ENCODE measurements at places on chromosomes 2 and 18.

- DNase-seq, result no peak
These were observed 160.4 kb upstream of the GULP1 start for GRCh38 chr2:188131281-188131680.

- DNase-seq, result no peak
These were observed 236.6 kb downstream of the SS18 start for GRCh38 chr18:25853691-25854433.

- no peak for DNase-seq
These were observed 111.0 kb downstream of the SP3 start for GRCh38 chr2:173854141-173854540.

- DNase-seq, result peak; percentile 76
These were observed 811.1 kb upstream of the LRATD1 start for GRCh38 chr2:13821255-13821880.

GRCh38 chr2:38187541-38188011 lies 111.6 kb upstream of the CYP1B1 start:
- DNase-seq, result no peak

- no peak for DNase-seq
These were observed 175.0 kb downstream of the SH3BP4 start for GRCh38 chr2:235126768-235127167.

- DNase-seq, result no peak
These were observed 105.1 kb upstream of the GALNT5 start for GRCh38 chr2:157152362-157152761.

- peak; percentile 82 for DNase-seq
These were observed 10.8 kb upstream of the BUB1 start for GRCh38 chr2:110688594-110689091.

DNA sequence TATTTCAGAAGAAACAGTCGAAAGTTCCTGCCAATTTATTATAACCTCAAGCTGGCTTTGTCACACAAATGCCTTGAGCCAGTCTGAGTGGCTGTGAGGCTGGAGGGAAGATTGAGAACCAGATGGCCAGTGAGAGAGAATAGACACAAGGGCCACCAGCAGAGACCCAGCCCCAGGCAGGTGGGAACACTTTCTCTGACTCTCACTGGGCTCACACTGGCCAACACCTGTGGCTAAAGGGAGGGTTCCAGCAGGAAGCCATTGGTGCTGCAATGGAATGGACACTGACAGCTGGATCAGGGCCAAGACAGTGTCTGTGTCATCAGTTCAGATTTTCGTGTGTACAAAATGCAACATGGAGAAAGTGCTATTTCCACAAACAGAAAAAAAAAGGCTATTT lies 29.9 kb downstream of the LOXHD1 start:
- DNase-seq, result no peak

GRCh38 chr2:113869253-113869652 lies 20.6 kb upstream of the ACTR3 start:
- DNase-seq, result no peak

DNA sequence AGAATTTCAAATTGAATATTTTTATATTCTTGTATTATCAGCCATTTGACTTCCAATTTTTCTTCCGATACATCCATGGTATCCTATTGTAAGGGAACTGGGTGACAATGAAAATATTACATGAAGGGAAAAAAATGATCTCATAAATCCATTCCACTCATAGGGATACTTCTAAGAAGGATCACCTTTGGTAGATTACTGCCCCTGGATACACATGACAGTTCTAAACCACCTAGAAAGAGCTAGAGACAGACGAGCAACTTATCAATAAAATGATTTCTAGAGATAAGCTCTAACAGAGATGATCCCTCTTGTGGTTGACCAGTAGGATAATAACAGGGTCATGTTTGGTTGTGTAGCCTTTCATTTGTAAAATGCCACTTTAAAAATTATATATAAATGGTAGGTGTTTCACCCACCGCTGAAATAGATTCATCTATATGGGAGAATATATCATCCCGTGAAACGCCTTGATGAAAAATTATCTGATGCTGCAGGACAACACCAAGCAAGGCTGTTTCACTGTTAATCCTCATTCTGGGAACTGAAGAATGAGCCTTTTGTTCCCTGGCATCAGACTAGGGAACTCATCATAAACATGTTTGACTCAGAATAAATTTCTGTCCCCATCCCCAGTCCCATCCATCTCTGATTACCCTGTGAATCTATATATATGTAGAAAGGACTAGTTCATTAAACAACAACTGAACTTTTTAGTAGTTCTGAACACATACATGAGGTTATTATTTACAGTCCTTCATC lies 180.0 kb downstream of the TCF4 start:
- no peak for DNase-seq

GRCh38 chr2:202545931-202546330 lies 88.8 kb upstream of the FAM117B start:
- no peak for DNase-seq

- DNase-seq, result no peak
These were observed 137.6 kb upstream of the BCL2L11 start for GRCh38 chr2:110983133-110983532.

GRCh38 chr18:75204269-75204731 lies 4.6 kb downstream of the PTGR3 start:
- DNase-seq, result no peak

DNA sequence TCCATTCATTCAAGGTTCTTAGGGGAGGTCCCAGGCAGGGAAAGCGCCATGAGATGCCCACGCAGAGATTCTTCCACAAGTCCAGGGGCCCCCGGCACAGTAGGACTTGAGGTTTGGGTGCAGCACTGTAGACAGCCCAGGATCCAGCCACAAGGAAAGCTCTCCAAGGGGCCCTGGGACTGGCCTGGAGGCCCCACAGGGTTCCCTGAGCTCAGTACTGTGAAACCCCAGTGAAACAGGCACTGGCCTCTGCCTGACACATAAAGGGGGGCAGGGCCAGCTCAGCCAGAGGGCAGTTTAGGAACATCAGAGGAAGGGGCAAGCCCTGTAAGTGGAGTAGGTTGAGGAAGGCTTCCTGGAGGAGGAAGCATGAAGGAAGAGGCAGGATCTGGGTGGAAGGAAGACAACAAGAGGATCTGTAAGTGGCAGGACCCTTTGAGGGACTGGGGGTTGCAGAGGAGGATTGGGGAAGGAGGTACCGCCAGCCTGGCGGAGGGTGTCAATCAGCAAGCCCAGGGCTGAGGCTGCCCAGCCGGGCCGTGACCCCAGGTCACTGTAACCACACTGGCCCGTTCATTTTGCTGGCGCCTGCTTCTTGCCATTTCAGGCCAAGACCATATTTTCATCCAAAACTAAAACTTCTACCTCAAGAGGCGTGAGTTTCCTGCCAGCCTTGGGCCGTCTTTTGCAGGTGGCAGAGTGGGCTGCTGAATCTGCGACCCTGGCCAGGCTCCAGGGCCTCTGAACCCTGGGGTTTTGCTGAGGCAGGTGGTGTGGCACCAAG lies 175.2 kb downstream of the SMAD7 start:
- DNase-seq, result no peak

DNA sequence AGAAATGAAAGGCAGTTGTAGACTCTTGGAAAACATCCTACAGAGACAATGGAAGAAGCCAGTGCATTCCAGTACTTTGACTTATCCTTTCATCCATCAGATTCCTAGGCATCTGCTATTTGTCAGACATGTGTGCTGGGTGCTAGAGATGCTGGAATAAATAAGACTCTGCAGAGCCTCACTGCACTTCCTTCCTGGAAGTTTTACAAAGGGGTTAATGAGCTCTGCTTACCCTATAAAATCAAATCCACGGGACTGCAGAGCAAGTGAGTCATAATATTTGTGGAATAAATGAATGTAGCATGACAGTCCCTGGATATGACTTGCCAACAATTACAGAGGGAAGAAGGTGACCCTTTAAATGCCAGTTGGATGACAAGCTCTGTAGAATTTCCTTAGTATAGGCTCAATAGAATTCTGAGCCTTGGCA lies 52.7 kb upstream of the NPAS2 start:
- DNase-seq, result peak; percentile 90

DNA sequence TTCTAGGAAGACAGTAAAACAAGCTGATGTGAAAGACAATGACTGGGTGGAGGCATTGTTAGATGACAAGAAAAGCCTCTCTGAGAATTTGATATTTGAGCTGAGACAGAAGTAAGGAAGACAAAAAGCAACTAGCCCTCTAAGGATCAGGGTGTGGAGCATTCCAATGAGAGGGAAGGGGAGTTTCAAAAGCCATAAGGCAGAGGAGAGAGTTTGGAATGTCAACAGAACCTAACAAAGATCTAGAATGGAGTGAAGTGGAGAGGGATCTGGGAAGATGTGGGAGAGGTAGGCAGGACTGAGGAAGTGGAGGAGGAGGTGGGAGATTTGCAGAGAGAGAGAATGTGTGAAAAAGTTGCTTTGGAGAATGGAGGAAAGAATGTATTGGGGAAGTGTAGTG lies 17.3 kb upstream of the ASXL2 start:
- DNase-seq, result no peak

DNA sequence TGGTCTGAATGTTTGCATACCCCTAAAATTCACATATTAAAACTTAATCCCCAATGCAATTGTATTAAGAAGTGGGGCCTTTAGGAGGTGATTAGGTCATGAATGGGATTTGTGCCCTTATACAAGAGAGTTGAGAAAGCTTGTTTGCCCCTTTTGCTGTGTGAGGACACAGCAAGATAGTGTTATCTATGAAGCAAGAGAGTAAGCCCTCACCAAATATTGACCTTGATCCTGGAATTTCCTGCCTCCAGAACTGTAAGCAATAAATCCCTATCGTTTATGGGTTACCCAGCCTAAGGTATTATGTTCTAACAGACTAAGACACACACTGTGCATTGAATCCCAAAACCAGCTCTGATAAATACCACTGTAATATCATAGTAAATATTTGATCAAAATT lies 32.2 kb downstream of the NR4A2 start:
- DNase-seq, result no peak

DNA sequence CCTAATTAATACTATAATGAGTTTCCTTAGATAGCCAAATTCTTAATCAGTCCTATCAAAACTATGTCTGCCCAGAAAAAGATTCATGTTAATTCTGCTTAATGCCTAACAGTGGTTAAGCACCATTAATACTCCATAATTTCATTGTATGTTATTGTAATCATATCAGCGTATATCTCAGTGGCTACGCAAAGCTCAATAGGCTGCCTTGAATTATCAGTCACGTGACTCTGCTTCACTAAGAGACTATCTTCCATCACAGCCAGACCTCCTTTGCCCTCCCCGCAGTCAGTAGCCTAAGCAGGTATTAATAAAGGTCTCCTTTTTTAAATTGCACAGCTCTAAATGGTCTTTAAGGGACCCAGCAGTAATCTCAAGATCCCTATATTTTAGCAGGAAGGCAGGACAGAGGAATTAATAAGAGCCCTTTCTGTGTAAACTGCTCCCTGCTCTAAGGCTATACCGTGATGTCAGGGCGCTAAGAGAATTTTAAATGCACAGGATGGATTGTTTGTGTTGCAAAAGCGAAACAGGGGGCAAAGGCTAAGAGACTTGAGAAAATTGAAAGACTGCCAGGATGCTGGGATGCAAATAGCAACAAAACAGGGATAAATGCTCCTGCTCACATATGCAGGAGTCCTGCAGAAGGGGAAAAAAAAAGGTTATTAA lies 215.6 kb upstream of the POU3F3 start:
- DNase-seq, result no peak

- DNase-seq, result no peak
These were observed 6.9 kb upstream of the SLC14A2 start for GRCh38 chr18:45608400-45608799.

- no peak for DNase-seq
These were observed 61.3 kb downstream of the MCFD2 start for GRCh38 chr2:46854260-46854659.

GRCh38 chr2:69716555-69717120 lies 25.3 kb upstream of the ANXA4 start:
- peak; percentile 63 for DNase-seq

GRCh38 chr18:61154866-61155265 lies 178.4 kb upstream of the CDH20 start:
- DNase-seq, result no peak

All from A172 (cell line).